ENCODE measurements at places on chromosomes 2 and 18.

DNA sequence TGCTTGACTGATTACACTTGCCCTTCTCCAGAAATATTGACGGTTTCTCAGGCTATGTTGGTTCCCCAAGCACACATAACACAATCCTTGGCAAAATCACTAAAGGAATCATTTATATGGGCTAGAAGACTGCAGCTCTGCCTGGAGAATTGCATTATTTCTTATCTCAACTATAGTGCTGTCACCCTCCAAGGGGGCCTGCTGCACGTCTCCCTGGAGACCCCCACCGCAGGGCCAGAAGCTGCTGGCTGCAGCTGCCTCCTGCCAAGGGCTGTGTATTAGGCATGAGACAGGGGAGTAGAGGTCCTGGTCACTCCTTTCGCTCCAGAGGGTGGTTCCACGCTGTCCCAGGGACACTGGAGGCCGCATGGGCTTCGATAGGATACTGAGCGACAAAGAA, 76.6 kb downstream of the LRRC30 start:
- DNase-seq, result no peak

- DNase-seq, result no peak
These were observed 14.0 kb downstream of the RNU2-63P start for GRCh38 chr2:88002359-88002707.

GRCh38 chr2:40497251-40497859, 45.5 kb upstream of the SLC8A1 start:
- no peak for DNase-seq

- DNase-seq, result no peak
These were observed 50.7 kb downstream of the EIPR1 start for GRCh38 chr2:3326871-3327270.

- DNase-seq, result no peak
These were observed 10.7 kb upstream of the DSG3 start for GRCh38 chr18:31436825-31437224.

- no peak for DNase-seq
These were observed 608.1 kb upstream of the REG3G start for GRCh38 chr2:78417355-78417754.

Measured in AG09319 (cell line).